ENCODE measurements at places on chromosomes 16 and 17.

- no peak for DNase-seq
These were observed 10.7 kb downstream of the DNAAF1 start for GRCh38 chr16:84155771-84156170.

DNA sequence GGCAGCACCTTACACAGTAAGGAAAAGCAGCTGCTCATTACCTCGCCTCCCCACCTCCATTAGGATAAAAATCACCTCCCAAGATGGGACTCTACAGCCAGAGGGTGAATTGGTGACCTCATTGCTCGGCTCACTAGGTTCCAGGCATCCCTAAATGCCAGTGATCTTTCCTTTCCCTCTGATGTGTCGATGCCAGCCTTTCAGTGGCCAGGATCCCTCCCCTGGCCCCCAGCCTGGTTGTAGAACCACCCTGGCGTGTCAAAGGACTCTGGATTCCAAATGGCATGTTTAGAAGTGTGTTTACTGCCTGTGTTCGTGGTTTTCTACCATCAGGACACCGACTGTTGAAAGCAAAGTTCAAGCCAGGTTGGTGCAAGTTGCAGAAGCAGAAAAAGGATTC, 72.1 kb upstream of the LYRM9 start:
- DNase-seq = no peak

GRCh38 chr16:11619327-11619851, 32.7 kb upstream of the LITAF start:
- DNase-seq = no peak

GRCh38 chr16:16861546-16861945, 482.6 kb downstream of the NPIPA7 start:
- DNase-seq = peak; percentile 49

DNA sequence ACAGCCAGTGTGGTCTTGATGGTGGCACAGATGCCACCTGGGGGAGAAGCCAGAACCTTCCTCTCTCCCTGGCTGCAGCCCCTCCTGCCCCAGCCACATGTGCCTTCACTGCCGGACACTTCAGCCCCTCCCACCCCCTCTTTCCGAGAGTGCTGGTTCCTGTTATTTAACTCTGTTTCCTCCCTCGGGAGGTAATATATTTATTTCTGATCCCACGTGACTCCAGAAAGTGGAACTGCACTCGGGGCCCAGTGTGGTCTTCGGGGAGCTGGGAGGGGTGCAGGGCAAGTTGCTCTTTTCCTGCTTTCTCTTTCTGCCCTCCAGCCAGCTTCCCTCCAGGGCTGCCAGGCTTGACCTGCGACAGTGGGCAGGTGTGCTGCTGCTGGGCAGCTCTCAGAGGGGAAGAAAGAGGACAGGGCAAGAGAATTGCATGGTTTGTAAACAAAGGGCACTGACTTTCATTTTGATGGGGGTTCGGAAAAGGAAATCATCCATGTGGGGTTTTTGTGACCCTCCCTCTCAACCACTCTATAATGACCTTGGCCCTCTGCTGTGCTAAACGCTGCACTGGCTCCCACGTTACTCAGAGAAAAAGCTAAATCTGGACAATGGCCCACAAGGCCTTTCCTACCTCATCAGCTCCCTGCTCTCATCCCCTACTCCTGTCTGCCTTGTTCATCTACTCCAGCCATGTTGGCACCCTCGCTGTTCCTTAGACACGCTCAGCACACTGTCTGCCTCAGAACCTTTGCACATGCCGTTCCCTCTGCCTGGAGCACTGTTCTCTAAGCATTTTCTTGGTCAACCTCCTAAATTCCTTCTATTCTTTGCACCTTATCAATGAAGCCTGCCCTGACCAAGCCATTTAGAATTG, 8.2 kb upstream of the CIITA start:
- DNase-seq = peak; percentile 46

DNA sequence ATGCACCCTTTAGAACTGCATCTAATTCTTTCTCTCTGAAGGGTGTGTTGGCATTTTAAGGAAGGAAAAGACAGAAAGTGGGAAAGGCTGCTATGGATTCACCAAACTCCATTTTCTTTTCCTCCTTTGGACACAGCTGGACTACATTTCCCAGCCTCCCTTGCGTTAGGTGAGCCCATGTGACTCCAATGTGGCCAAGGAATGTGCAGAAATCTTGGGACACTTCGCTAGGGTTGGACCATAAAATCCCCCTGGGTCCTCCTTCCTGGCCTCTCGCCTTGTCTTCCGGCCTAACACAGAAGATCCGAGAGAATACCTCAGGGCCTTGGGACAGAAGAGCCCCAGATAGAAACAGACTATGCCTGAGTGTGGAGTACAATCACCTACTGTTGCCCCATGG, 56.3 kb downstream of the ABCC12 start:
- DNase-seq = no peak

DNA sequence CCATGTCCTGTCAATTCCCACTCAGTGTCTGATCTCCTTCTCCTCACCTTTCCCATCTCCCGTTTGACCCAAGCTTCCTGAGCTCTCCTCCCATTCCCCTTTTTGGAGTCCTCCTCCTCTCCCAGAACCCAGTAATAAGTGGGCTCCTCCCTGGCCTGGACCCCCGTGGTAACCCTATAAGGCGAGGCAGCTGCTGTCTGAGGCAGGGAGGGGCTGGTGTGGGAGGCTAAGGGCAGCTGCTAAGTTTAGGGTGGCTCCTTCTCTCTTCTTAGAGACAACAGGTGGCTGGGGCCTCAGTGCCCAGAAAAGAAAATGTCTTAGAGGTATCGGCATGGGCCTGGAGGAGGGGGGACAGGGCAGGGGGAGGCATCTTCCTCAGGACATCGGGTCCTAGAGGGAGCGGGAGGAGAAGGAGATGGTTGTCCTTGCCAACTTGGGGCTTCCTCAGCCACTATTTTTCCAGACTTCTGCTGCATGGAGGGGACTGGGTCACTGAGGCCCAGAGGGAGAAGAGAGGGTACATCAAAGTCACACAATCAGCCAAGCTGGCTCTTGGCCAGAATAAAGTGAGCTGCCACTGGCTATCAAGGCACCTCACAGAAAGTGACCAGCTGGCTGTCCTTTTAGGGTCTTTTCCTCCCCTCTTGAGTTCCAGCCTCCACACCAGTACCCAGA, 1.9 kb upstream of the TBC1D10B start:
- no peak for DNase-seq

DNA sequence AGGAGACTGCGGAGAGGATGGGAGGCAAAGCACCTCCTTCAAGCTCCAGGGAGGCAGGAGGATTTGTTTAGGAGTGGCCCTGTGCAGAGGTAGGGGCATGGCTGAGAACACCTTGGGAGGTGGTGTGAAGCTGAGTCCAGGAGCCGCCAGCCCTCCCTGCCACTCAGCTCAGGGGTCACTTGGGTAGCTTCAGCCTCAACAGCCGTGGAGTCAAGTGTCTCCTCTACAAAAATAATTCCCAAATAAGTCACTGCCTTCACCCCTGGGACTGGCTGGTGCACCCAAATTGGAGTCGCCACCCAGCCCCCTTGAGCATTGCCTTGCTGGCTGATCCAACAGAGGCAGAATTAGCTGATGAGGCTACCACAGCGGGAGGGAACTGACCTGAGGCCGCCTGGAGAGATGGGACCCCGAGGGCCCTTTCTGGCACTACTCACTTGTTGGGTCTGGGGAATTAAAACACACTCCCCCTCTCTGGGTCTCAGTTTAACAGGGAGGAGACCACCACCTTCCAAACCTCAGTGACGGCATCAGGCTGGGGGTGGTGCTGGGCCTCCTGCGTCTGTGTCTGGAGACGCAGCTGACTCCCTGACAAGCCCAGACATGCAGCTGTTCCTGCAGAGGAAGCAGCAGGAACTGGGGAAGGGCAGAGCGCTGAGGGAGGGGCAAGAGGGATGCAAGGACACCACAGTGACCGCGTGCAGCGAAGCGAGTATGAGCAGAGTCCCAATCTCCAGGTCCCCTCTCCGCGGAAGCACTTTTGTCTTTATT, 87.9 kb upstream of the TOB1 start:
- peak; percentile 43 for DNase-seq

DNA sequence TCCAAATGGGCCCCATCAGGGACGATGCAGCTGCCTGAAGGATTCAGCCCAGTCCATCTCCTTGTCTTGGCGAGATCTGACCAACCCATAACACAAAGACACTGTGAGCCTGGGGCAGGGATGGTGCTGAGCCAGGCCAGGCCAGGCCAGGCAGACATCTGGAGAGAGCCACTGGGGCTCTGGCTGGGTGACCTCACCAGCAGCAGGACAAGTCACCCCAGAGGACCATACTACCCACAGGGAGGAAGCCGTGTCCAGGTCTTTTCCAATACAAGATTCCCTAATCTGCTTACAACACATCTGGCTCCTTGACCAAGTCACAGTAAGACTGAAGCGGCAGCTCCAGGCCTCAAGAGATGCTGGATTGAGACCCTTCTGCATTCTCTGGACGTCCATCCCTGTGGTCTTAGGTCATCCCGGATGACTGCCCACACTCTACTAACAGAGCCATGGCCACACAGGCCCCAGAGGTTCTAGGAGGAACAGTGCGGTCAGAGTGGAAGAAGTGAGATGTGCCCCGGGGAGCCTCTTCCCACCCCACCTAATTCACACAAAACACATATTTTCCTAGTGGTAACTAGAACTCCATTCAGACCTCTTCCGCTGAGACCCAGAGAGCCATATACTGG, 81.8 kb upstream of the RCVRN start:
- no peak for DNase-seq

DNA sequence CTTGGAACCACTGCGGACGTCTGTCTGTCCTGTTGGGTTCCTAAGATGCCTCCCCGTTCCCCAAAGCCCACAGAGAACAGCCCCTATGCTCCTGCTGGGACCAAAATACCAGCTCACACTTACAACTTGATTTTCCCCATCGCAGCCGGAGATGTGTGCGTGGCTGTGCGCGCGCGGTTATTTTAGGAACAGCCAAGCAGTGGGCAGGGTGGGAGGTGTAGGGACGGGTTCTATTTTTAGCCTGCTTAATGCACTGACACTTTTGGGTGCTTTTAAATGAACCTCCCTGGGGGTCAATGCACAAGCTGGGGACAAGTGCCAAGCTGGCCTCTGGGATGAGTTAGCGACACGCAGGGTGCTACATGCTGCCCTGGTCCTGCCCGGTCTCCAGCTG, 74.1 kb downstream of the KLHDC4 start:
- DNase-seq = no peak

DNA sequence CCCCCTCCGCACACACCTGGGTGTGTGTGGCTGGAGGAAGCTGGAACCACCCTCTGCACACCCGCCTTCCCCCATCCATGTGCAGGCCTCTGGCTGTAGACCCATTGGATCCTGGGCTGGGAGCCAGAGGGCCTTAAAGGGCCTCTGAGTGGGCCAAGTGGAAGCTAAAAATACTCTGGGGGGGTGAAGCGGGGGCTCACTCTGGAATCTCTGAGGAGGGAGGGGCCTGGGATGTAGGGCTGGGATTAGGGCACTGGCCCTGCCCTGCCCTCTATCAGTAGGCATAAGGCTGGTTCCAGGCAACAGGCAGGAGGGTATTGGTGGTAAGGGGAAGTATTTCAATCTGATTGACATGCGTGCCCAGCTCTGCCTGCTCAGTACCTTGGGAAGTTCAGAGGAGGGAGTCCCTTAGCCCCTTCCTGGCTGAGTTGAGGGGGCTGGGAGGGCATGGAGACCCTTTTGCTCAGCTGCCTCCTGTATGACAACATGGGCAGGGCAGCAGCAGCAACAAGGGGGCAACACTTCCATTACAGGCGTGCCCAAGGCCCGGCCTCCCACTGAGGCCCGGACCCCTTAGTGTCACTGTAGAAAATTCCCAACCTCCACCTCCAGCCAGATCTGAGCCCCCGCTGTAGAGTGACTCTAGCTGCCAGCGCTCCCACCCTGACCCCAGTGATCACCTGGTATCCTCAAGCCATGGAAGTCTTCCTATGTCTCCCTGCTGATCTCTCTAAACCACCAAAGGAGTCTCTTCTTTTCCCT, 5.2 kb downstream of the ITGA3 start:
- DNase-seq = peak; percentile 73

DNA sequence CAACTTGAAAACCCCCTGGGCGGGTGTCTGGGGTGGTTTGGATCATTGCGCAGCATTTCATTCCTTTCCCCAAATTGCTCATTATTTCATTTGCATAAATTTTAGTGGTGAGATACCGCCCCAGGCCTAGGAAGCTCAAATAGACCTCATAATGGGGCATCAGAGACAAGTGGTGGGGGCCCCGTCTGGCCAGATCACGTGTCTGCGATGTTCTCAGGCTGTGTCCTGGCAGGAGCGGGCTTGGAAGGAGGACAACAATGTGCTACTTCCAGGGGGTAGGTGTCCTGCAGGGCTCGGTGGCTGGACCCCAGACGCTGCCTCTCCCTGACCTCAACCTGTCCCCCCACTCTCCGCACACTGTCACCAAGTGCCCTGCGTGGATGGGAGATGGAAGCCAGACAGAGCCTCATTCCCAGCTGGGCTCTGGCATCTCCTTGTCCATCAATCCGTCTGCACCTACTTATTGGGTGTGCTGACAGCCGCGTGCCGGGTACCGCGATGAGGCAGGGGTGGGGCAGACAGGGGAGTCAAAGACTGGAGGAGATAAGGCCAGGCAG, 116.9 kb downstream of the NTN1 start:
- no peak for DNase-seq

DNA sequence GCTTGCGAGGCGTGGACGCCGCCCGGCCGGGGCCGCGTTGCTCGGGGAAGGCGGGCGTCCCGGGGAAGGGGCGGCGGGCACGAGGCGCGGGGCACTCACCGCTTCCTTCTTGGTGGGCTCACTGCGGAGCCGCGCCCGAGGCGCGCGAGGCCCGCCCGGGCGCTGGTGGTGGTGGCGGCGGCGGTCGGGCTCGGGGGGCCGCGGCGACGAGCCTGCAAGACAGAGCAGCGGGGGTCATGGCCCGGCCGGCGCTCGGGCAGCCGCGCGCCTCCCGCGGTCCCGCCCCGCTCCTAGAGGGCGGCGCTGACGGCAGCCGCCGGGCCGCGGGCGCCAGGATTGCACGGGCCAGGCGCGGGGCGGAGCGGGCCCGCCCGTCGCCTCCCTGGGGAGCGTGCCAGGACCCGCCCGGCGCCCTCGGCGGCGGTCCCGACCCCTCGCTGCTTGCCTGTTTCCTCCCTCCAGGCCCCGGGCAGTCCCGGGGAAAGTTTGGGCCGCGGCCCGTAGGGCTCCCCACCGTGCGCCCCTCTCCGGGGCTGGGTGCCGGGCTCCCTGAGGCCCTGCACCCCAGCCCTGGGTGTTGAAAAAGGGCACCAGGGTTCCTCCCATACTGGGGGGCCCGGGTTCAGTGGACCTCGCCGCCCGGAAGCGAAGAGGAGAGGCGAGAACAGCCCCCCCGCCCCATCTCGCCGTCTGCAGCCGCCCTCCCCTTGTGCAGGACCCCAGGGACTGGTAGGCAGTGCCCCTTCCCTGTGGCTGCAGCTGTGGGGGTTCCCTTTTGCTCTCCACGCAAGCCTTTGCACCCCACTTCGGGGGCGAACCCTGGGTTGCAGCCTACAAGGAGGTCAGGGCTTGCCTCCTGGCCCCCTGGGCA, at the start of gene C16orf74:
Gene C16orf74 (minus strand): TSS at position 270 of the 871 bp plus-strand sequence. CDS start 15,879 bp downstream, outside the sequence.
- peak; percentile 64 for DNase-seq

DNA sequence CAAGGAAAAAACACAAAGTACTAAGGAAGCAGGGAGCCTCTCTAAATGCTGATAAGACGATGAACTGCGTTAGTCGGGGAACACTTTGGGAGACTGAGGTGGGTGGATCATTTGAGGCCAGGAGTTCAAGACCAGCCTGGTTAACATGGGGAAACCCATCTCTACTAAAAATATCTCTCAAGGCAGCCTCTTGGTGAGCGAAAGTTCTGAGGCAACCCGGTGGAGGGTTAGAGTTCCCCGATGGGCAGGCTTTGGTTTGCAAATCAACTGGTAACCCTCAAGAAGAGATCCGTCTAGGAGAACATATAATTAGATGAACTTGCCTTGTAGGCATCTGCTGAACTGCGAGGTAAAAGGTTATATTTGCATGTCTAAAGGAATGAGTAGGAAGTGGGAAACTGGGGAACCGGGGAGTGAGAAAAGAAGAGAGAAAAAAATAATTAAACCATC, 44.6 kb downstream of the WSB1 start:
- DNase-seq = no peak

Measured in transverse colon (tissue), 4 donors.